Breast epithelium (tissue), 4 donors: ENCODE measurements at places on chromosomes 12 and 14. TPM values are rescaled to one million over a fixed set of nuclear protein-coding genes. Genes with fewer than 3 reads are reported as not detected.

SLC6A13 gene
- 1.3 TPM for total RNA-seq

ADCY6 gene
- total RNA-seq: 46.7 TPM

SLCO1B1 gene
- total RNA-seq: not detected

KRT6C gene
- total RNA-seq: not detected

COQ5 gene
- total RNA-seq: 26.5 TPM

ESR2 gene
- total RNA-seq: 0.98 TPM
